Pulmonary artery endothelial cell (primary cell): ENCODE measurements at places on chromosomes 5 and 9.

GRCh38 chr5:140553657-140554056 lies 3.6 kb downstream of the SRA1 start:
- no peak for DNase-seq

DNA sequence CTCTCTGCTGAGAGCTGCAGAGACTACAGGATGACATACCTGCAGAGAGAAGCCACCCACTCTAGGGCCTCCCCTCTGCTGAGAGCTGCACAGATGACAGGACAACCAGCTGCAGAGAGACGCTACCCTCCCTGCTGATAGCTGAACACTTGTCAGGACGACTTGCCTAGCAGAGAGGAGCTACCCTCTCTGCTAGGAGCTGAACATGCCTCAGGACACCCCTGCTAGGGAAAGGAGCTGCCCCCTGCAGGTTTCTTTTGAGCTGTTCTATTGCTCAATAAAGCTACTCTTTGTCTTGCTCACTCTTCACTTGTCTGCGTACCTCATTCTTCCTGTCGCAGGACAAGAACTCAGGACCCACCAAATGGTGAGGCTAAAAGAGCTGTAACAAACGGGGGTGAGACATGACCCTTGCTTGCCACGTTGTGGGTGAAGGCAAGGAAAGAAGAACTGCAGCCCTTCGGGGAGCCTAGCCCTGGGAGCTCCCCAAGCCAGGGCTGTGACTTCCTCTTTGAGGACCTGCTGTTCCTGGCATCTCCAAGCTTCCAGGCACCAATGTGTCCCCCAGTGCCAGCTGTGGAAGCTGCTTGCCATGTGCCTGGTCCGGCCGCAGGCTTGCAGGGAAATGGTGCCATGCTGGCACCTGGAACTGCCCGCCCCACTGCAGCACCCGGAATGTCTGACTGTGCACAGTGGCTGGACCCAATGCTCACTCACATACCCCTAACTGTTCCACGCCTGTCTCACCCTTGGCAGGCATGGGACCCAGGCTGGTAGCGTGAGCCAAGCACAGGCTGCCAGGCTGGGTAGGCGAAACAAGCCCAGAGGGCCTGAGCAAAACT lies 5.1 kb upstream of the TESK1 start:
- DNase-seq: no peak

- DNase-seq: no peak
These were observed 31.5 kb upstream of the NKD2 start for GRCh38 chr5:976849-977751.

DNA sequence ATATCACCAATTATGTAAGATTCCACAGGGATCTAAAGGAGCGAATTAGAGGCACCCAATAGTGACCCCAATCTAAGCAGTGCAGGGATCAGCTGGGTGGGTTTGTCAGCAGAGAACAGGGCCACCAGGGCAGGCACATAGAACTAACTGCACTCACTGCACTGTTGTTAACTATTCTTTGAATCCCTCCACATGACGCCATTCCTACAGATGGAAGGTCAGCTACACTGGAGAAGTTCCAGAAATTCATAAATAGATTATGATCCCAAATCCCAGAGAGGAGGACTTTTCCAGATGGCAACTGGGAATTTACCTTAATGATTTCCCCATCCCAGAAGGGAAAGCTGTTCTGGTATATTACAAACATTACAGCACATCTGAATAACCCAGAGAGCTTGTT lies 84.2 kb downstream of the THBS4 start:
- no peak for DNase-seq

DNA sequence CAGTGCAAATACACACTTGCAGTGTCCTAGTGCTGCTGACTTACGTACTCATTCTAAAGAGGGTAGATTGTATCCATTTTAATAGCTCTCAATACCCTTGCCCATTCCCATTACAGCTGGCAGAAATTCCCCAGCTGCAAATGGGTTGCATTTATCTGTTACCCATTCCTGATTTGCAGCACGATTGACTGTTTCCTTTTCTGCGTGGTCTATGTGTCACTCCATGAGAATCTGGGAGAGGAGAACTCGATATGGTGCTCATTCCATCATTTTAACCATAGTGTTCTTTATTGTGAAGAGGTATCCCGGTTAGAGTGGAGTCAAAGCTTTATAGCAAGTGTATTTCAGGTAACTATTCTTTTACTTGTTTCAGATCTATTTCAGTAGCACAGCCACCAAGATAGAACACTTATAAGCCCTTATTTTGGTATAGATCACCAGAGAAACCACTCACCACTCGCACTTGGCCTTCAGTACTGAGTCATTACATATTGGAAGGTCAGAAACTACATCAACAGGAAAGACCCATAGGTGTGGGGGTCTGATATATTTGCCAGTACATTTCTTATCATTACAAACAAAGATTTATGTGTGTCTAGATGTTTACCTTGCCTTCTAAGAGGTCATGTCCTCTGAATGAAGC lies 139.5 kb downstream of the MUSK start:
- DNase-seq: no peak

DNA sequence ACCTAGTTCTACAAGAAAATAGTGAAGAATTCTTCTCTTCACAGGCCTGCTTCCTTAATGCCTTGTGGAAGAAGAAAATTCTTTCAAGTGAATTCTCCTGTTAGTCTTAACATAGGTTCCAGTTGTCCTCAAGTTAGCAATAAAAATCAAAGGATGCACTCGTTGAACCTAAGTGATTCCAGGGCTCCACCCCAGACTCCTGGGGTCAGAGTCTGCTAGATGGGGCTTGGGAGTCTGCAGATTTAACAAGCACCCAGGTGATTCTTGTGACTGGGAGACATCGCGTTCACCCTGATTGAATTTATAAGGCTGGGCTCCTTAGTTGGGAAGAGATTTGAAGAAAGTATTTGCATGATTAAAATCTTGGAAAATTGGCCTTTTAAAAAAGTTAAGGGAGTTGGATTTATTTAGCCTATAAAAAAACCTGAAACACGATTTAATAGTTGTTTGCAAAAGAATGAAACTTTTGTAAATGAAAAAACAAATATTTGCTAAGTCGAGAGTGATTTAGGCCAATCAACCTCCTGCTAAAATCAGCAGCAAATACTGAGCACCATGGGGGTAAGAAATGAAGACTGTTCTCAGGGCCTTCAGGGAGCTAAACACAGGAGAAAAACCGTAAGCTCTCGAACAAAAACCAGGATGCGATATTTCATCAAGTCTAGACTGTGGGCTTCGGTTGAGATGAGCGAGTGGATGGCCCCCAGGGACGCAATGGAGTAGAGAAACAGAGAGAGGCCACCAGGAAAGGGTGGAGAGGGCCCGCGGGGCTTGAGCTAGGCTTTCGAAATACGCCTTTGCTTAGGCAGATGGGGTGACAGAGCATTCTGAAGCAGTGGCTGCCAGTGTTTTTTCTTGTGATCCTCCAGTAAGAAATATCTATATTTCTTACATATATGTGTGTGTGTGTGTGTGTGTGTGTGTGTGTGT lies 86.9 kb upstream of the TTC23L start:
- no peak for DNase-seq

DNA sequence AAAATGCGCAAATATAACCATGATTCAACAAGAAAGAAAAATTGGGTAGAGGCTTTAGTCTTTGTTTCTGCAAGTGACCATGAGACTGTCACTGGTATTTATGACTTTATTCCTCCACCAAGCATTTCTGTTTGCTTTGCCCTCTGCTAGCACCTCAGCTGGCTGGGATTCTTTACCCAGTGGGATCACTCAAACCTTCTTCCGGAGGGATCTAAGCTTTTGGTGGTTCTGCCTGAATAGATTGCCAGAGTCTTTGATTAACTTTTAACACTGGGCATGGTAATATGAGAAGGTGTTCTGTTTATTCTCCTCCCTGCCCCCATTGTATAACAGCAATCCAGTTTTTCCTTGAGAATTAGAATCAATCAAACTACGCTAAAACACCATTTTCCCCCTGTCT lies 59.1 kb upstream of the FBN2 start:
- no peak for DNase-seq

GRCh38 chr5:10581867-10582511 lies 18.1 kb downstream of the ANKRD33B start:
- no peak for DNase-seq
